Activated CD8-positive, alpha-beta memory T cell treated with anti-CD3 and anti-CD28 coated beads for 1 hour (primary cell): ENCODE measurements at places on chromosomes 1 and 21.
A peak's percentile ranks its signal among the peaks of the same experiment; 100 is the strongest.

DNA sequence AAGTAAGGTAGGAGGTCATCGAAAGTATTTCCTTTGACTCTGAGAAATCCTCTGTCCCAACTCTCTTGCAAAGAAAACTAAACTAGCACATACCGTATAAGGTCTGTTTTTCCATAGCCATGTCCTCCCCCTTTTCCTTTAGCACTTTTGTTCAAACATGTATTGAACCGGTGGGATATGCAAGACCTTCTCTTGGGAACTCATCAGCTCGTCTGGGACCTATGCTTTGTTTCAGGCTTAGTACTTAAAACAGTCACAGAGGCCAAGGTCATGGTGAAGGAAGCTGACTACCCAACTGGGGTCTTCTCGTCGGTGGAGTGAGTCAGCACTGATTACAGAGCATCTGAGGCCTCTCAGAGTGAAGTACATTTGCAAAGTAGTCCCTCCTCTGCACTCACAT, 185.0 kb downstream of the ZBTB18 start:
- DNase-seq = no peak

- no peak for DNase-seq
Observed at GRCh38 chr1:103447471-103447870, 78.0 kb upstream of the RNPC3 start.

GRCh38 chr1:207459008-207459407, 4.9 kb downstream of the CR2 start:
- DNase-seq = no peak

DNA sequence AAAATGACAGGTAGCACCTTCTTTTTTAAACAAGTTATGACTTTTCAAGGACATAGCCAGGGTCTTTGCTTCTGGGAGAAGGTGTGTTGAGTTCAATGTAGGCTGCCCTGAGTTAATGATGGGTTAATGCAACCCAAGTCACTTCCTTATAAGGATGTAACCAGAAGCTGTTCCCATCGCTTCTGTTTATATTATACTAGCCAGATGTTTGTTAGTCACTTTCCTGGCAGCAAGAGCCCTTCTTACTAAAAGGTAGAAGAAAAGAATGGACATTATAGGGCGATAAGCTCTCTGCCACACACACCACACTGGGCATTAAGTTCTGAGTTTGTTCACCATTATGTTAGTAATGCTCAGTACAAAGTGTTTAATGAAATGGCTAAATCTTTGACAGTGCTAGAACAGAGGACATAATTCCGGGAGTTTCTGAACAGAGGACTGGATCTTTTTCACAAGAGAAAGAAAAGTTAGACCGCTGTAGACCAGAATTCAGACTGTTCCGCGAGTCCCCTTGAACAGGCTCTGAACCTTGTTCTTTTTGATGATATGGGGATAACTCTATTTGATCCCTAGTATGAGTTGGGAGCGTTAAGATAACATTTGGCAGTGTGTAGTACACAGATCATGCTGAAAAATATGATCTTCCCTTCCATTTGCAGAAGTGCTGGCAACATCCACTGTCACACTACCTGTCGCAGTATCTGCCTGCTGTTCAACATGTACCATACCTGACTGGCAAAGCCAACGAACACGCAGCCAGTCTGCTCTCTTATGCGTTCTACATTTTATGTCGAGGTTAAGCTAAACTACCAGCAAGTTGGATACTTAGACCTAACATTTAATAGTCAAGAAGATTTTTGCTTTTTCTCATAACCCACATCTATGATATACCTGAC, 41.0 kb downstream of the DEGS1 start:
- no peak for DNase-seq

GRCh38 chr1:37828410-37829074, 20.5 kb upstream of the YRDC start:
- DNase-seq = no peak

GRCh38 chr21:46119637-46120271, 21.8 kb downstream of the COL6A2 start:
- no peak for DNase-seq

- no peak for DNase-seq
Observed at GRCh38 chr1:73162564-73162963, 880.2 kb upstream of the NEGR1 start.

DNA sequence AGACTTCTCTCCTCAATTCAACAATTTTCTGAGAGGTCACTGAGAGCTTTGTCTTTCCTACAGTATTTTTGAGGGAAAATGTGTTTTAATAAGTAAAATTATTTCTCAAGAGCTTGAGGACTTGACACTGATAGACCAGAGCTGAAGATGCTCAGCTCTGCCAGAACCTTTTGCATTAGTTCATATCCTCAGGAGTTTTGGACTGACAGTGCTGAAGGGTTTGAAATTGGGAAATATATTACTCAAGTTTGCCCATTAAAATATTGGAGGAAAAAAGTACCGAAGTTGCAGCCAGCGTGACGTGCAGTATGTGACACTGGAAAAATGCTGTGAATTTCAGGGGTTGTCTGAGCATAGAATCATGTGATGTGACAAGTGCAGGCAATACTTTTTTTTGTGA, 346.6 kb upstream of the DPYD start:
- DNase-seq = no peak

DNA sequence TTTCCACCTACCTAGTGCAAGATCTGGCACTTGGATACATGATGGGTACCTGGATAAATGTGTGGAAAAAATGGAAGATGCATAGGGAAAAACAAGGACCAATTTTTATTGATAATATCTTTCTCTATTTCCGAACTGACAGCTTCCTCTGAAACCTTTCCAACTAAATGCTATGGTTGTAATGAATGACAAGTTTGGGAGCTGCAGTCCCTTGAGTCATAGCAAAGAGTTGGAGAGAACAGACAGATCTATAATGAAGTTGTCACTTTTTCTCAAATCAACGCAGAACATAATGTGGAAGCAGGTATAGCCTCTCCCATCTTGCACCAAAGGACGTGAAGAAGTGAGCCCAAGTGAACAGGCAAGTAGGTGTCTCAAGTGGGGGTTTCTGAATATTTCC, 296.5 kb upstream of the KAZN start:
- DNase-seq = no peak

- DNase-seq = no peak
Observed at GRCh38 chr1:209732725-209733124, 23.1 kb upstream of the TRAF3IP3 start.

- DNase-seq = no peak
Observed at GRCh38 chr1:162385702-162386101, 4.2 kb downstream of the C1orf226 start.

- no peak for DNase-seq
Observed at GRCh38 chr1:157540852-157541251, 11.5 kb downstream of the FCRL5 start.

GRCh38 chr1:101086783-101087182, 61.2 kb upstream of the DPH5 start:
- DNase-seq = no peak

DNA sequence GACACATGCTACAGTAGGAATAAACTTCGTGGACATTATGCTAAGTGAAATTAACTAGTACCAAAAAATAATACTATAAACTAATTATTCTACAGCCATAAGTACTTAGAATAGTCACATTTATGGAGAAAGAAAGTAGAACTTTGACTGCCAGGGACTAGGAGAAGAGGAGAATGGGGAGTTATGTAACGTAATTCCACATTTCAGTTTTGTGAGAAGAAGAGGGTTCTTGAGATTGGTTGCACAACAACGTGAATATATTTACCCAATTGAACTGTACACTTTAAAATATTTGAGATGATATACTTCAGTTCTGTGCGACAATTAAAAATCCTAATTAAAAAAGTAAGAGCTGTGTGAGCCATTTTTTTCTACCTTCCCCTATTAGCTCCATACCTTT, 1412.9 kb downstream of the PLA2G4A start:
- DNase-seq = no peak

DNA sequence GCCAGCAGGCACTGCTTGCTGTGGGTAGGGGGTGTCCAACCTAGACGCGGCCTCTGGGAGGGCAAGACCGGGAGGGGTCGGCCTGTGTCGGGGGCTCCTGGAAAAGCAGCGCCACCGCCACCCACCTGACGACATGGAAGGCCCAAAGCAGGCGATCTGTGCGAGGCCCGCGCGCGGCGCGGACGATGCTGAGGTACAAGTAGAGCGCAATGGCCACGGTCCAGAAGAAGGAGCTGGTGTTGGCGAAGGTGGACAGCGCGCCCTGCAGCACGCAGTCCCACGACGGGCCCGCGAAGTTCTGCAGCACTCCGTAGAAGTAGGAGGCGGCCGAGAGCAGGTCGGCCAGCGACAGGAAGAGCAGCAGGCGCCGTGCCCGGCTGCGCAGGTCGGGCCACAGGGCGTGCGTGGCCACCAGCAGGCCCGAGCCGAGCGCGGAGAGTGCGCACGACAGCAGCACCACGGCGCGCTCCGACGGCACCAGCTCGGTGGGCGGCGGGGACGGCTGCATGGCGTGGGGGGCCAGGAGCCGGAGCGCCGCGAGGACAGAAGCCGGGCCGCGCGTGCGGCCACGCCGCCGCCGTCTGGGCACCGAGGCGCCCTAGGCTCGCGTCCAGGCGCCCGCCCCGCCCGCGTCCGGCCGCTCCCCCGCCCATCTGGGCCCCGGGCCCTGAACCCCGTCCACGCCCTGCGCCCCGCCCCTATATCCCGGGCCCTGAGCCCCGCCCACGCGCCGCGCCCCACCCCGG, at the start of gene GPR157:
Gene GPR157, minus strand, starts transcription at position 583 of the 746 bp plus-strand sequence. Its CDS starts 75 bp downstream, at position 508.
- peak; percentile 79 for DNase-seq

GRCh38 chr1:66930823-66931174, 6.0 kb downstream of the MIER1 start:
- DNase-seq = no peak

- DNase-seq = no peak
Observed at GRCh38 chr1:201645956-201646355, 107.0 kb downstream of the NAV1 start.

DNA sequence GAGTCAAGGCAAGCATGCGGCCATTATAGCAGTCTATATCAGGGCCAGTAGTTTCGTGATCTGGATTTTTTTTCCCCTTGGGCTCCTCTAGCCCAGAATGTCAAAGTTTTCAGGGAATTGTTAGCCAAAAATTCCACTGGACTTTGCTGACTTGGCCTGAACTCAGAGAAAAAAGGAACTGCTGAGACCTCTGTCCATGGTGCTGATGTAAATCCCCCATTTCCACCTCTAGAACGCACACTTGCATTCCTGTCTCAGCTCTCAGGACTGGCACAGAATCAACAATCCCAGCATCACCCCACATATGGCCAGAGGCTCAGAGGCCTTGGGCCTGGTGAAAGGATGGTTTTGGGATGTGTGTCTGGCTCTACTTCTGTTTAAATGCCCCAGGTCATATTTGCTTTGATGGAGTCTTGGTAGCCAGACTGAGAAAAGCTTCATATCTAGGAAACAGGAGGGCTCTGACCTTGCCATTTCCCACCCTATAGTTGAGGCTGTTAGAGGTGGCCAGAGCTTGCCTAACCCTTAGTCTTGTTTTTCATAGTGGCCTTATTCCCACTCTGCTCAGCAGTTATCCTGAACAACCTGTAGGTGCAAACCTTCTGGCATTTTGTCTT, 16.9 kb upstream of the EFCAB14 start:
- DNase-seq = no peak

- no peak for DNase-seq
Observed at GRCh38 chr1:84884671-84885389, 8.2 kb downstream of the LPAR3 start.

DNA sequence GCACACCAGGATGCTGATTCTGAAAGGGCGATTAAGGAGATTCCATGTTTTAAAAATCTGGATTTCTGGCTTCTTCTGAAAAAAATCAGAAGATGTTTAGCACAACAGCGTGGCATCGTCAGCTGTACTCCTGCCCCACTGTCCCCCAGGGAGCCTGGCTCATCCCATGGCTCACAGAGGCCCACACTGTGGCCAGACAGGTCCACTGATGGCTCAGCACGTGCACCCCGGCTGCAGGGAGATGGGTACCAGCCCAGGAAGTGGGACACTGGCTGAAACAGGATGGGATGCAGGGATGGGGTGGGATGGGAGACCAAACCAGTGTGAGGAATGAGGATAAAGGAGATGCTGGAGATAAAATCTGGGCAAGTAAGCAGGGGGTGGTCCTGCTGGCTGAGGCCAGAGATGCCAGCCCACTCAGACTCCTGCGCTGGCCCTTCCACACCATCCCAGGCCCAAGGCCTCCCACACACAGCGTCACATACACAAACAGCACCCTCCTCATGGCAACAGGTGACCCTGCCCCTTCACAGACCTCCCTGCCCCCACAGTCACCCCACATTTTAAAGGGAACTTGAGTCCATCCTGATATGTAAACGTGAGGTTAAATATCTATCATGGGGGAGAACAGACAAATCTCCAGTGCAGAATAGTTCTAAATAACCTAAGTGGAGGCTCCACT, 23.9 kb upstream of the SAMD11 start:
- no peak for DNase-seq

- no peak for DNase-seq
Observed at GRCh38 chr1:34549199-34549598, 205.6 kb upstream of the GJB5 start.

GRCh38 chr1:161730050-161730564, 8.8 kb downstream of the FCRLB start:
- DNase-seq = no peak

DNA sequence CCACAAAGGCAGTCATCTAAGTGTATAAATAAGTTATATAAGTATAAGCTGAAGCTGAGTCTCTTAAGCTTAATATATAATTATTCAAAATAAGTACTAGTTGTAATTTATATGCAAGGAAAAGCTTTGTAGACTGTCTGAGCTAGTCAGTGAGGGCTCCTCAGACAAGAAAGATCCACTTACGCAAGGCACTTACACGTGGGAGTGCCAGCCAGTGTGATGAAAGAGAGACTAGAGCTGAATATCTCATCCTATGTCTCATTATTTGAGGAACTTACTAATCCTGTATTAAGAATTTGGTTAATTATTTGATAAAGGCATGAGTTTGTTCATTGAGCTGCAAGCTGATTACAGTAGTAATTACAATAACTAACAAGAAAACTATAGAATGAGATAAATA, 146.9 kb downstream of the PDE4B start:
- no peak for DNase-seq

DNA sequence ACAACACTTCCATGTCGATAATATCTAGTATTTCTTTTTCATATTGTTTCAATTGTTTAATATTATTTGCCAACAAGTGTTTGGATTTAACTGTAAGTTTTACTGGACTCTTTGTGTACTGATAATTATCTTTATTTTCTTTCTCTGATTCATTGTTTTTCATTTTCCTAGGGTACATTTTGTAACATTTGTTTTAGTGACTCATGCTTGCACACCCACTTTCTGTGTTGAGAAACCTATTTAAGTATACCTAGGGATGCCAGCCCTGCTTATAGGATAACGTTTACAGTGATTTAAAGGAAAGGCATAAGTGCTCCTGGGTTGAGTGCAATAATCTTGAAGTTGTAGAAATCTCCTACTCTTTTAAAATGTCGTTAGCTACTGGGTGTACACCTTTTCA, 1386.0 kb upstream of the ADGRL4 start:
- DNase-seq = no peak
